EL (cell line): ENCODE measurements at places on chromosomes 6 and 20.
A peak's percentile ranks its signal among the peaks of the same experiment; 100 is the strongest.

GRCh38 chr20:4342609-4343008 is 327.3 kb upstream of the RNF24 start:
- no peak for DNase-seq

- no peak for DNase-seq
Measured at GRCh38 chr20:43725666-43726065, 1.1 kb downstream of the GTSF1L start.

DNA sequence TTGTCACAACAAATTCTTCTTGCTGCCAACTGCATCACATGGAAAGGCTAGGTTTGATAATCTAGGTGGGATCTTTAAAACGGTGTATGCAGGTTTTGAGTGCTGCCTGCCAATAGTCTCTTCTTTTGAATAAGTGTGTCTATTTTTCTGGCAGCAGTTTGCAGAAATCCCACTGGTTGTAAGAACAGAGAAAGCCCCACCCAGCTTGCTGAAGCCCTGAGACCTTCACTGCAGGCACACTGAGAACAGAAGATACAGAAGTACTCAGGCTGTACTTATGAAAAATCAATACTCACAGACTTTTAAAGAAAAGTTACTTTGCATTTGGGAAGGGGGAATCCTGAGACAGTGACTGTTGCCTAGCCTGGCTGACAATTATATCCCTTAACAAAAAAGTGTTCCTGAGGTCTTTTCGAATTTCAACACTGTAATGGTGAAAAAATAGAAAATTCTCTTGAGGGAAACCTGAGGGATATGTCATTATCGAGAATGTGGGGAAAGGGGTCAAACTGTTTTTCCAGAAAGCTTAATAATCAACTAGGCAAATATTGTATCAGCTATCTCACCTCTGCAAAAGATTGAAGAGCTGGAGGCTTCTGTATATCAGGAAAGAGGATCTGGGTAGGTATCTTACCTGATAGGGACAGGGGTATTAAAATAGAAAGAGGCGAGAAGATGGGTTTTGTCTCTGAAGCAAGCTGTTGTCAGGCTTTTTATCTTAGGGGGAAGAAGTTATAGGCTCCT is 199.9 kb downstream of the LRFN2 start:
- no peak for DNase-seq

DNA sequence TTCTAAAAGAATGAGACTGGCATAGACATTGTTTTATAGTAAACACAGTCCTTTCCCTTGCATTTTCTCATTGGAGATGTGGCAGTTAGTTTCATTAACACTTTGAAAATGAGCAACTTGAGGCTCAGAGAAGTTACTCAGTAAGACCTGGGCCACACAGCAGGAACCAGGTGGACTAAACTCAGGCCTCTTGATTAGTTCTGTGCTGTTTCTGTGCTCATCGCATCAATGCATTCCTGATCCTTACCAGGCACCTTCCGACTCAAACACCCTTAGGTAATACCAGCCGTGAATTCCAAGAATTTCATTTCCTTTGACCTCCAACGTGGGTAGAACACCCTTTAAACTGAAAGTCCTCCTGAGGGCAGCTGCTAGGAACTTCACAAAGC is 362.8 kb downstream of the ESR1 start:
- DNase-seq: no peak

DNA sequence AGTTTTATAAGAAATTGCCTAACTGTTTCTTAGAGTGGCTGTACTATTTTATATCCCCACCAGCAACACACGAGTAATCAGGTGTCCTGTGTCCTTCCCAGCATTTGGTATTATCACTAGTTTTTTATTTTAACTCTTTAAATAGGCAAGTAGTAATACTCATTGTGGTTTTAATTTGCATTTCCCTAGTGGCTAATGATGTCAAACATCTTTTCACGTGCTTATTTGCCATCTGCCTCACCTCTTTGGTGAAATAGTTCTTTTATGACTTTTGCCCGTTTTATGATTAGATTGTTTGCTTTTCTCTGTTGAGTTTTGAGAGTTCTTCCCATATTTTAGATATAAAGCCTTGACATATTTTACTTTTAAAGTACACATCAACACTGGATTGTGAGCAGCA is 57.8 kb downstream of the GCLC start:
- no peak for DNase-seq

- no peak for DNase-seq
Measured at GRCh38 chr6:101683884-101684283, 290.4 kb downstream of the GRIK2 start.

- DNase-seq: no peak
Measured at GRCh38 chr6:121615493-121615892, 180.0 kb downstream of the GJA1 start.

DNA sequence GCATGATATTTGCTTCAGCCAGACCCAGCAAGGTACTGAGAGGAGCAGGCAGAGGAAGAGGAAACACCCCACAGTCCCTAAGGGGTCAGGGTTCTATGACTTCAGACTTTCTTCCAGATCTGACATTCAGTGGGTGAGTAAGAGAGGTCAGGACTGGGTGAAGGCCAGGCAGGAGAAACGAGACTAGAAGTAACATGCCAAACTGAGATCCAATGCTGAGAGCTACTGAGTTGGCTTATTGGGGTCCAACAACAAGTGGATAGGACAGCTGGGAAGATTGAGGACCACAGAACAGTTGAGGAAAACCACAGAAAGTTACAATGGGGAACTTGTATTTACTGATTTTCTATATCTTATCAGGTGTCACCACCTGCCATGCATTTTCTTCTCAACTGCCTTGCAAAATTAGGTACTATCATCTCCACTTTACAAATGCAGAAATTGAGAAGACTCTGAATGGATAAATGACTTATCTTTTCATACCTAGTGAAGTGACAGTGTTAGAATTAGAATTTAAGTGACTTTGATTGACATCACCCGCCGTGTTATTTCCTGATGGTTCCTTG is 43.8 kb upstream of the HIVEP1 start:
- no peak for DNase-seq

DNA sequence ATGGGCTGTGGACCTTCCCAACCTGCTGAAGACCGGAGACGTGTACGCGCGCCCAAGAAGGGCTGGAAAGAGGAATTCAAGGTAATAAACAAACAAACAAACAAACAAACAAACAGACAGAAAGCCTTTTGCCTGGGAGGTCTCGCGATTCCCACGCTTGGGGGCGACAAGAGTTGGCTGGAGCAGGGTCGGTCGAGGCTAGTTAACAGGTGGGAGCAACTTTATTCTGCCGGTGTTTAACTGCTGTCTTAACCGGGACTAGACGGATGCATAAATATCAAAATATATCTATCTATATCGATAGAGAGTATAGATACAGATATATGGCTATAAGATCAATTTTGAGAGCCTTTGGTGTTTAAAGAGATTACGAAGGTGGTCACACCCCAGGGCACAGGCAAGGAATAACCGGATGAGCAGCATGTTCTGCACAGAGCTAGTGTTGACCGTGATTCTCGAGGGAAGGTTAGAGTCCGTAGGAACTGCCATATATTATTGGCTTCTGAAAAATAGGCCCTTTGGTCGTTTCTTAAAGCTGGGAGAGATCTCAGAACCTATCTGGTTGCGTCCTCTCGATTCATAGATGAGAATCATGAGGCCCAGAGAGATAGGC is 514 bp downstream of the STMND1 start:
- no peak for DNase-seq

- no peak for DNase-seq
Measured at GRCh38 chr6:19789100-19789803, 47.9 kb upstream of the ID4 start.

GRCh38 chr20:22601361-22602141 is 17.2 kb upstream of the FOXA2 start:
- DNase-seq: no peak

- no peak for DNase-seq
Measured at GRCh38 chr20:31747640-31748039, 8.6 kb downstream of the TPX2 start.

GRCh38 chr6:157078326-157078725 is 245.0 kb downstream of the TMEM242 start:
- DNase-seq: no peak

GRCh38 chr6:7974938-7975763 is 64.6 kb upstream of the TXNDC5 start:
- peak; percentile 96 for DNase-seq

GRCh38 chr6:131336596-131336995 is 201.3 kb downstream of the AKAP7 start:
- DNase-seq: no peak

DNA sequence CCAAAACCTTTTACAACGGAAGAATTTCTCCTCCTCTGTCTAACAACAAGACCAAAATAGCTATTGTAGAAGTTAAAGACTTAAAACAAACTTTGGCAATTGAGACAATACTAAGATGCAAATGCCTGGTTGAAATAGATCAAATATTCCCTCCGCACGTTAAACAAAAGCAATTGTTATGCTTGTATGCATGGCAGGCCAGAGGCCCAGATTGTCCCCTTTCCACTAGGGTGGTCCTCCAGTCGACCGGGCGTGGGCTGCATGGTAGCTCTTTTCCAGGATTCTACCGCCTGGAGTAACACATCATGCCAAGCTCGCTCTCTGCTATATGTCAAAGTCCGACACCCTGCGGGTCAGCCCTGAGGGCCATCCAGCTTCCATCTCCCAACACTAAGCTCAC is 234.7 kb downstream of the RNGTT start:
- no peak for DNase-seq

- DNase-seq: peak; percentile 92
Measured at GRCh38 chr6:134363323-134364039, 45.6 kb upstream of the SGK1 start.

GRCh38 chr6:95593025-95593424 is 15.7 kb downstream of the MANEA start:
- no peak for DNase-seq

- no peak for DNase-seq
Measured at GRCh38 chr6:93104195-93104817, 315.1 kb downstream of the EPHA7 start.
